ENCODE measurements at places on chromosomes 5 and 9.

DNA sequence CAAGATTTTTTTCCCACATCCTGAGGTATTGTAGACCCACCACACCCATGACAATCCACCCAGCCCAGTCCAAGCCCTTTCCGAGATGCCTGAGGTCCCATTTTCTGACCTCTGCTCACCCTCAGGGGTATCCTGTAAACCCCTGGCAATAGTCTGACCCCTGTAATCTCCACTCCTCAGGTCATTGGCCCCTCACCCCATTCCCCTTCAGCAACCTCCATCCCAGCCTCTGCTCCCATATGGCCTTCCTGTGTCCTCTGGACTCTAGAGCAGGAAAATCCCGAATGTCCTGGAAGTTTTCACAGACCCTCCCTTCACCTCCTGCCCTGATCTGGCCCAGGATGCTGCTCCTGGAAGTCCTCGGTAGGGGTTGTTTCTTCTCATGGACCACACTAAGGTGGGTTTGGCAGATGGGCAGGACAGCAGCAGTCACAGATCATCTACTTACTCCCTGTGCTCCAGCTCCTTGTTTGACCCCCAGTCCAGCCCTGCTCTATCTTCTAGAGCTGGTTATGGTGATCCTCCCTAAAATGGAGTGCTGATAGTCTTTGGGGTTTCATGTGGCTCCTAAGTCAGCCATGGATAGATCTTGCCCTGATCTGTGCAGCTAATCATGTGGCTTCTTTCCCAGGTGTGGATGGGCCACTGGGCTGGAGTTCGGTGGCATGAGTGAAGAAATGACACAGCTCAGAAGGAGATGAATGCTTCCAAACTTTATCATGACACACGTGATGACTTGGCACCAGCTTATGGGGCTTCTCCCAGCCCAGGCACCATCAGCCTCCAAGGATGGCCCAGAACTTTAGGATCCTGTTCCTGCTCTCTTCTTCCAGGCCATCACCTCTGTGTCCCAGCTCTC is 12.0 kb upstream of the ACSL6 start:
- no peak for DNase-seq

DNA sequence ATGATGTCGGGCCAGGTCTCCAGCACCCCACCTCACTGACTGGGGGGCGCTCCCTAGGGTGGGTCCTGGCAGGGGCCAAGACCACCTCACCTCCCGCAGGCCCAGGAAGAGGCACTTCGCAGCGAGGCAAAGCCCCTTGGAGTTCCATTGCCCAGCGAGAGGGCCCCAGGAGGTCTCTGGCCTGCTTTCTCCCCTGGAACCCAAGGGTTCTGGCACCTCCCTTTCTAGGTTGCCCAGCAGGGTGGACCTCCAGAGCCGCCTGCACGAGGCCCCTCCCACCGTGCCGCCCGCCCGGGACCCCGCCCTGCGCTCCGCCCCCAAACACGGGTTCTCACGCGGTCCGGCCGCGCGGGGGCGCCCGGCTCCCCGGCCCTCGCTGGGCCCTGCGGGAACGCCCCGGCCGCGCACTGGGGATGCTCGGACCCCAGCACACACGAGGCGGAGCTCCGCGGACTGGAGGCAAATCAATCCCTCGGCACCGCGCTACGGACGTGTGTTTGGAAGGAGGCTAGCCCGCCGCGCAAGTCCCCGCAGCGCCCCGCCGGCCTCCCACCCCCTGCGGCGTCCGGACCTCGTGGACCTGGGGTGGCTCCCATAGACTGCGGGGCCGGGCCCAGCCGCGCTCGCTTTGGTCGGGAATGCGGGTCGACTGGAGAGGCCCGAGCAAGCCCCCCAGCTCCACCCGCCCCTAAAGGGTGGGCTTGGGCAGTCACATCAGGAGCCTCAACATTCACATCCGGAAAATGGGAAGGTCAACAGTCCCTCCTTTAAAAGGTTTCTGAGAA is 99.5 kb upstream of the LMX1B start:
- peak; percentile 71 for DNase-seq

DNA sequence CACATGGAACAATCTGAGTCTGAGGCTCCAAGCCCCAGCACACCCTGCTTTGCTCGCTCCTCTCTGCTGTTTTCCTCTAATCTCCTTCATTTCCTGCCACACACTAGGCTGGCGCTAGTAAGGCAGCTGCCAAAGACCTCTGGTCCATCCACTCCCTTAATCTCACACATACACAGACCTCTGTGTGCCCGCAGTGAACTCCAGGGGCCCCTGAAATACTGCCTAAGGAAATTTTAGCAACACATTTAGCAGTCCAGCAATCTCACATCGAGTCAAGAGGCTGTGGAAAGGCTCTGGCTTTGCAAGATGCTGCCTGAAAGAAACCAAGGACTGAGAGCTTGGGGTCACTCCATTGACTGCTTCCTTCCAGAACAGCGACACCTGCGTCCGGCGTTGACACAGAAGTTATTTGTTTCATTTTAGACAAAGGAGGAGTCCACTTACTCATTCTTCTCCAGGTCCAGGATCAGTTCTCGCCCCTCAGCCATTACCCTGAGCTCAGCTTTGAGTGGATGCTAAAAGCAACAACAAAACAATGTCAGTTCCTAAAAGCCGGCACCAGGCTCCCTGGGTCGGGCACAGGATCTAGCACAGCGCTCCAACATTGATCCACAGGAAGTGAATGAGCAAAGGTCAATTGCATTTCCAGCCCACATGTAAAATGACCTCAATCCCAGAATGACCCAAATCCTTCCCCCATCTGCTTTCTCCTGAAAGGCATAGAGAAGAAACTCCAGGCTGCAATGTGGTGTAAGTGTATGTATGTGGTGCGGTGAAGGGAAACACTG is 11.5 kb downstream of the ADAM19 start:
- DNase-seq = no peak

- DNase-seq = no peak
Measured at GRCh38 chr5:39919876-39920275, 495.1 kb upstream of the DAB2 start.

- no peak for DNase-seq
Measured at GRCh38 chr5:109486200-109486804, 76.5 kb upstream of the PJA2 start.

DNA sequence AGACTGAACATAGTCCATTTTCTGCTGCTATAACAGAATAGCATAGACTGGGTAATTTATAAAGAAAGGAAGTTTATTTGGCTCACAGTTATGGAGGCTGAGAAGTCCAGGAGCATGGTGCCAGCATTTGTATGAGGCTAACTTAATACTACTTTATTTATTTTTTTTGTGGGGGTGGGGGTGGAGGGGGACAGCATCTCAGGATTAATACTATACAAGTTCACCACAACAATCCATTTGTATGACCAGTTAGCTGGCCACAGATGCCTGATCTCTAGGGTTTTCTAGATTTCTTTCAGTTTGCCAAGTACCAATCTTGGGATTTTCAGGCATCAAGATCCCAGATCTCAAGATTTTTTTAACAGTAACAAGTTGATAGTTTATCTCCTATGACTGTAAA is 20.3 kb downstream of the ANGPTL2 start:
- no peak for DNase-seq

DNA sequence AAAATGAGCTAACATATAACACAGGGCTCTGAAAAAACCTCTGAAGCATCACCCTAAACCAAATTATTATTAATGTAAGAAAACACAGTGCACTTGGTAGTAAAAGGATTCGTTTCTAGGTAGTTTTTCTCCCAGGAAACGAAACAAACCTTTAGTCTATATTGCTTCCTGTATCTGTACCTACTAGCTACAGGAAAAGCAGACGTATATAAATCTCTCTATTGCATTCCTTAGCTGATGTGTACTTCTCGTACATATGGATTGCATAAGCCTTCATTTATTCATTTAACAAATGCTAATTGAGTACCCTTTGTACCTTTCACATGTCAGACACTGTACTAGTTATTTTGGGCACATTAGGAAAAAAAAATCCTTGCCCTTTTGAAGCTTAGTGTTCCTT is 85.0 kb upstream of the RASA1 start:
- DNase-seq = peak; percentile 4

GRCh38 chr9:123996731-123997421 is 14.7 kb upstream of the LHX2 start:
- DNase-seq = no peak

DNA sequence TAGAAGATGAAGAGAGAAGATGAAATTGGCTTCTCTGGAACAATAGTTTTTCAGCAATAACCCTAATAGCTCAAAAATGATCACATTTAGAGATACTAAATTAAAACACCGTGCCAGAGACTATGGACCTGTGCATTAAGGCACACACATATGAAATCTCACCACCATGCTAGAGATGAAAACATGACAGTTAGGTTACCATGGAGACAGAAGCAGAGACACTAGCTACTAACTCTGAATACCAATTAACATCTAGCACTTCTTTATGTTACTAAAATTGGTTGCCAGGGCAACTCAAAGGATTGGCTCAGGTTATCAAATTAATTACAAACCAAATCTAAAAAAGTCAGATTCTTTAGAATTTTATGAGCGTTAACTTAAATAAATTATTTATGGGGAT is 337.7 kb downstream of the PLK2 start:
- DNase-seq = no peak

- no peak for DNase-seq
Measured at GRCh38 chr9:90996154-90997065, 194.8 kb downstream of the SYK start.

DNA sequence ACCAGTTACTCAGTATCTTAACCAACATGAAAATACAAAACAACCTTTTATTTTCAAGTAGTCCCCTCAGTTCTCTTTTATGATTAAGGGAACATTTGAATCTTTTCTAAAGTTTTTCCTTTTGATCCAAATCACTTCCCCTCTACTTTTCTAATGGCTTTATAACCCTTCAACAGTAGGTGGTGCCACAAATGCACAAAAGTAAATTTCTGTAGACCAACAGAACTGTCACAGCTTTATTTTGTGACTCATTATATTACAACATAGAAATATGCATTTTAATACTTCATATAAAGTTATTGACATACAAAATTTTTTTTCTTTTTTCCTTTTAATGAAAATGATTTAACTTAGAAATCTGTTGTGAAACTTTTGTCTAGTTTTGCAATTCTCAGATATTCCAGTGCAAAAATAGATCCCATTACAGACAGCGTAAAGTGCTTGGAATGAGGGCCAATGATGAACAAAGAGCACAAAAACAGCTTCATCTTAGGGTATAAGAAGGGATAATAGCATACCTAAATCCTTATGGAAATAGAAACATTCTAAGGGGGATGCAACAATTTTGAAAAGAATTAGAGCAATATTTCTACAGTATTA is 17.0 kb downstream of the NIPSNAP3B start:
- peak; percentile 23 for DNase-seq

- no peak for DNase-seq
Measured at GRCh38 chr9:115396071-115396529, 278.1 kb upstream of the TNC start.

- DNase-seq = no peak
Measured at GRCh38 chr9:124471761-124472160, 21.5 kb downstream of the ADGRD2 start.
